ENCODE measurements at places on chromosomes 11 and 22.

DNA sequence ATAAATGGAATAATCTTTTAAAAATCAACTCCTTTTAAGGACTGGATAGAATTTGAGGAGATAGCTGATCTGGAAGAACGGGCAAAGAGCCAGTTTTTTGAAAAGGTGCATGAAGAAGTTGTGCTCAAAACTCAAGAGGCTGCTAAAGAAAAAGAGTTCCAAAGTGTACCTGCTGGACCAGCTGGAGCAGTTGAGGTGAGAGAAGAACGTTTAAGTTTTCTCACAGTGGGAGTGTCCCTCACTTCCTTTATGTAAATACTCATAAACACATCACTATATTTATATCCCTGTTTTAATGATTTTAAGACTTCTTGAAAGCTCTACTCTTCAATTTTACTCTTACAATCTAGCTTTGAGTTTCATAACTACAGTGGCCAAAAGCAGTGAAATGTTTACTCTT, 11.7 kb upstream of the ANKRD42 start:
- no peak for DNase-seq

DNA sequence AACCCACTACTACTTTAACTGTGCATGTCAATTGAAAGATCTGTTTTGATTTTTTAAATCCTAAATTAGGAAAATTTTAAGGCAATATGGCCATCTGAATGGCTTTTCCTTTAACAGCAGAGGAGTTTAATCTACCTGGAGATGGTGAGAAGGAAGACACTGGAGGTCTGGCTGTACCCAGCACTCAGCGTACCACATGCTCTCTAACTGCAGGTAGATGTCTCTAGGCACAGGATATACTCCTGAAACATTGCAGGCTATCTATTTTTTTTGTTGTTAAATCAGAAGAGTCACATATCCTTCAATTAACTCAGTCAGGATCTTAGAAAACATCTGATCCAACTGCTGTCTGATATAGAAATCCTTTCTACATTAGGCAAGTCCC, 17.3 kb upstream of the CASTOR1 start:
- no peak for DNase-seq

DNA sequence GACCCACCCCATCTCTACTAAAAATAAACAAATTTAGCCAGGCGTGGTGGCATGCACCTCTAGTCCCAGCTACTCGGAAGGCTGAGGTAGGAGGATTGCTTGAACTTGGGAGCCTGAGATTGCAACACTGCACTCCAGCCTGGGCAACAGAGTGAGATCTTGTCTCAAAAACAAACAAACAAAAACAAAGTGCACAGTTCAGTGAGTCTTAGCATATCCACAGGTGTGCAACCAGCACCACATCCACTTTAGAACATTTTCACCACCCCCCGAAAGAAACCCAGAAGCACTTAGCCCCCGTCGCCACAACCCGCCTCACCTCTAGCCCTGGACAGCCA, 27.4 kb downstream of the MB start:
- no peak for DNase-seq

GRCh38 chr11:122154227-122154626, 38.2 kb upstream of the BLID start:
- no peak for DNase-seq

DNA sequence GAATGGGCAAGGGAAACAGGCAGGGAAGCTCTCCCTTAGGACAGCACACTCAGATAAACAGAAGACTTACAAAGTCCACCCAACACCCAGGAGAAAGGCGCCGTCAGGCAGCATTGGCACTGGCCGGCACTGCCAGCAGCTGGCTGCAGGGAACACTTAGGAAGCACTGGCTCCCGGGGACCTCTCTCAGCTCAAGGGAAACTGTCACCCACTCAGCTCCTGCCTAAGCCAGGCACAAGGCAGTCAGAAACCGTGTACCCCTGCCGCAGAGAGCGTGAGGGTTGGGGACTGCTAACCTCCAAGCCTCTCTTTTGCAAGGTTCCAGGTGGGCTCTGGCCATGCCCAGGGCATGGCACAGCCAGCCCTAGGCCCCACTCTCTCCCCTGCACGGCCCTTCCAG, 64.7 kb downstream of the DGCR2 start:
- no peak for DNase-seq

DNA sequence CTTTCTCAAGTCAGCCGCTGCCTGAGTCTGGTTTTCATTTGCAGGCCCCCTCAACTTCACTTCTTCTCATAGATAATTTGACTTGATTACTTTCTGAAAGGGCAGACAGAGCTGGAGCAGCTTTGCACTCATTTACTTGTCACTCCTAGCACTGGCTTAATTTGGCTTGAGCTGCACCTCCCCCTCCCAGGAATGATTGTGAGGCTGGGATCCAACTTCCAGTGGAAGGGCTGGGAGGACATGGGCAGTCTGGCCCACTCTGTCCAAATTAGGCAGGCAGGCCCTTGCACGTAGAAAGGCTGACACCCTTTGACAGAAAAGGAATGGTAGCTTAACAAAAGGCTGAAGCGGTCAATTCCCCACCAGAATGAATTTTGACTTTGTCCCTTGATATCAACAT, 453.9 kb downstream of the ETS1 start:
- DNase-seq = no peak

DNA sequence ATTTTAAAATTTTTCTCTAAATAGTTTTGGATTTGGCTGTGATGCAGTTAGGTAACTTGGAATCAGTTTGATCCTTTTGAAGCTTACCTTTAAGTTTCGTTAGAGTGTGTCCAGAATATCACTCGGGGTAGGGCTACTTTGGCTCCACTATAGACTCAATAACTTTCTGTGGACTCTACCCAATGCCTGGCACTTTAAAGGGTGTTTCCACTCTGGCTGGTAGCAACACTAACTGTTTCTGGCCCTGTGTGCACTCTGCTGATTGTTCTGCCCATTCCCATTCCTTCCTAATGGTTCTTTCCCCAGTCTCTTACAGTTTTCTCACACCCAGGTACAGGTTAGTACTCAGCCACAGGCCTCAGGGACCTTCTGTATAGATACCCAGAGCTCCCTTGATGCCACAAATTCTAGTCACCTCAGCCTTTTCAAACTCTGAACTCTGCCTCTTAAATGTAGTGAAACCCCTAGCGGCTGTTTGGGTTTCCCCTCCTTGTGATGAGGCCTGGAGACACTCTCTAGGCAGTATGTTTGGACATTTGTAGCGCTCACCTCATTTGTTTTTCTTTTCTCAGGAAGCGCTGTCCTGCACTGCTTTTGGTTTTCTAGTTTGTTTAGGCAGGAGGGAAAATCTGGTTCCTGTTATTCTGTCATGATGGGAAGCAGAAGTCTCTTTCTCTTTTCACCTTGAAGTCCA, 16.8 kb downstream of the CUL5 start:
- no peak for DNase-seq

DNA sequence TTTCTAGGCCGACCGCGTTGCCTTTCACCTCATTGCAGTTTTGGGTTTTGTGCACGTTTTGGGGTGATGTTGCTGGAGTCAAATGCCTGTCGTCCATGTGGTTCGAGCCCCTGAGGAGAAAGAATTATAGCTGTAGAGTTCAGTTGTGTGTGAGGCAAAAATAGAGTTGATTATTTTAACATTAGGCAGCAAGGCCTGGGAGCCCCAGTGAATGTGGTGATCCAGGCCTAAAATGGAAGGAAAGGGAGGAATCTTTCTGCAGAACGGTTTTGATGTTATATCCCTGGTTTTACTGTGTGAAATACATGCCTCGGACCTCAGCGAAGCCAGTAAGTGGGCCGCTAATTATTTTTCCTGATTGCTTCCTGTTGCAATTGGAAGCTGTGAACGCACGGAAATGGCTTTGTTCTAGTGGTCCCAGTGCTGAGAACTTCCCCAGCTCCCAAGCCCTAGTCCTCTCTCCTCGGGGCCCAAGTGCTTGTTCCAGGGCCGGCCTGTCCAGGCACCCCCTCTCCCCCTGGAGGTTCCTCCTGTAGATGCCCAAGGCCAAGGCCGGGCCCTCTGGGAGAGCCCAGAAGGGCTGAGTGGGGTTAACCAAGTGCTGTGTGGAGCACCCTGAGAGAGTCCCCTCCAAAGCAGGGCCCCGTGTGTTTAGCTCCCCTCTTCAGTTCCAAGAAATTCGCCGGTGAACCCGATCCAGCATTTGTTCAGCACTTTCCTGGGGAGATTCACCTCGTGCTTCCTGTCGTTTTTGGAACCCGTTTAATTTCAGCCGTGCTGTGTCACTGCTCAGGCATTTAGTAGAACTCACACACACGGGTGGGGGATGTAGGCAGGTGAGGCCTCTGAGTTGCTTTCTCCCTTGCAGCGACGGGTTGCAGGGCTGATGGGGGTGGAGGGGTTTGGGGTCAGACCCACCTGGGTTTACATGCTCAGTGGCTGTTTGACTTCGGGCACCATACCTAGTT, 2.1 kb downstream of the LRP5 start:
- DNase-seq = no peak

- no peak for DNase-seq
Measured at GRCh38 chr11:117620086-117620485, 176.9 kb downstream of the DSCAML1 start.

- no peak for DNase-seq
Measured at GRCh38 chr22:35879351-35879750, 149.3 kb downstream of the RBFOX2 start.

DNA sequence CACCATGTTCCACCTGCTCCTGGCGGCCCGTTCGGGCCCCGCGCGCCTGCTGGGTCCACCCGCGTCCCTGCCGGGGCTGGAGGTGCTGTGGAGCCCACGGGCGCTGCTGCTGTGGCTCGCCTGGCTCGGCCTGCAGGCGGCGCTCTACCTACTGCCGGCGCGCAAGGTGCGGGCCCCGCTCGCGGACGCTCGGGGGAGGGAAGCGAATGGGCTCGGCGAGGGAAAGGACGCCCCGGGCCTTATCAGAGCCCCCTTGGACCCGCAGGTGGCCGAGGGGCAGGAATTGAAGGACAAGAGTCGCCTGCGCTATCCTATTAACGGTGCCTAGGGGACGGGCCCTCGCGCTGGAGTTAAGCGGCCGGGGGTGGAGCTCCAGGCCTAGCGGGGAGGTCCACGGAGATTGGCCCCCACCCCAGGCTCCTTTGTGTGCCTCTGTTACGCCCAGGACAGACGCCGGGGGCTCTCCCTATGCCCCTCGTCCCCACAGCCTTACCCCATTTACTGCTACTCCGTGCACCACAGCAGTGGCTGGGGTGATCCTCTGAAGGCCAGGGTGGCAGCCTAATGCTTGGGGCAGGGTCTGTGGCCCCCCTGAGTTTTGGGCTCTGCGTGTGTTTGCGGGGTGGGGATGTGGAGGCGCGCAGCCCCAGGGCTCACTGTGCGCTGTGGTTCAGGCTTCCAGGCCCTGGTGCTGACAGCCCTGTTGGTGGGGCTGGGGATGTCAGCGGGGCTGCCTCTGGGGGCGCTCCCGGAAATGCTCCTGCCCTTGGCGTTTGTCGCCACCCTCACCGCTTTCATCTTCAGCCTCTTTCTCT, 1.1 kb downstream of the TM7SF2 start:
- peak; percentile 42 for DNase-seq

DNA sequence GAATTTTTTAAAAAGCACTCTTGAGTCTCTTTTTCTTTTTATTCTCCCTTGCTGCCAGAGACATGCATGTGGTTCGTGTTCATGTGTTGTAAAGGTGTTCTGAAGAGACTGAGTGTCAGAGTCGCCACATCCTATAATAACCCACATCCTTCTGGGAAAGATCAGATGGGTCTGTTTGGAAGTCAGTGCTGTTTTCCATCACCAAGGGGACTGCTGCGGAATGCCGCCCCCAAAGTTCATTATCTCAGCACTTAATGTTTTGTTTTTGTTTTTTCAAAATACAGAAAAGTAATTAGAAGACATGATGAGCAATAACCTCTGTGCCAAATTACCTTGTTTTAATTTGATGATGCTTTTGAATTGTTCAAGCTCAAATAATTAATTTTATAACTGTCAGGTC, 56.9 kb upstream of the EIF3M start:
- DNase-seq = peak; percentile 1

DNA sequence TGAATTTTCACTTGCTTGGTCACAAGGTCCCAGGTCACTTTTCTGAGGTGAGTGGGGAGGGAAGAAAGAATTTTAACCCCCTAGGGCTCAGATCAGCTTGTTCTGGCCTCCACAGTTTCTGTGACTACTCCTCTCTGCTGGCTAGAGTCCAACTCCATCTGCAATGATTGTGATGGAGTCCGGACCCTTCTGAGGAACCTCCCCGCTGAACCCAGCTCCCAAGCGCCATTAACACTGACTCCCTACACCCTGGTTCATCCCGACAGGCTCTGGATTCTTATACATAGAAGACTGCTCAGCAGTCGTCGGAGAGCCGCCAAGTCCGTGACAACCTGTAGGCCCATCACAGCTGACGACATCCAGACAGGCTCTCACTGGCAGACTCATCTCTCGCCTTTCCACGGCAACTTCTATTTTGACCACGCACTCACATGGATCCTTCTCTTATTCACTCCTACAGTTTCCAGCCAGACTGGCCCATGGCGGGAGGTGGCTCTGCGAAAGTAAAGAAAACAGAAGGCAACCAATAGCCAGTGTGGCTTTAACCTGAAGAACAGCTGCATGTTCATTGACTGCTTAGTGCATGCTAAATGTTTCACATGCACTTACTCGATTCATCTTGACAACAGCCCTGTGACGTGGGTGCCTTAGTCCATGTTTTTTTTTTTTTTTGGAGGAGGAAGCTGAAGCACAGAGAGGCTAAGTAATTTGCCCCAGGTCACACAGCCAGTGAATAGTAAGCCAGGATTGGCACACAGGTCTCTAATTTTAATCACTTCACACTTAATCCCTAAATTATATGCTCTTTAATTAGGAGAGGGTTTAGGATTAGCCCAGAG, 68.0 kb upstream of the PRDM11 start:
- no peak for DNase-seq

- DNase-seq = no peak
Measured at GRCh38 chr11:130765951-130766649, 150.2 kb downstream of the SNX19 start.

DNA sequence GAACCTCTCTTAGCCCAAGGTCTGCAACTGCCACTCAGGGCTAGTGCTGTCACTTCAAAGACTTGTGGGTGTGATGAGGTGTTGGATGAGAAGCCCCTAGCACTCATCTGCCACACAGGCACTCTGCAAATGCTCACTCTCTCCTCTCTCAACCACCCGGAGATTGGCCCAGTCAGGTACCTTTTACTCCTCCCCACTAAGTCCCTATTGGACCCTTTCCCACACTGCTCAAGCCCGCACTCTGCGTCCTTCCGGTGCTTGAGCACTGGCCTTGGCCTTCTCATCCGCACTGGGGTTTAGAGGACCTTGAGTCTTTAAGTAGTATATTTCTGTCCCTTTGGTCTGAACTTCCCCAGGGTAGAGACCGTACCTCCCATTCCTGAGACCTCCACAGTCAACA, 308.0 kb downstream of the NXPE2 start:
- no peak for DNase-seq

- DNase-seq = no peak
Measured at GRCh38 chr11:34234086-34234740, 123.6 kb downstream of the ABTB2 start.

DNA sequence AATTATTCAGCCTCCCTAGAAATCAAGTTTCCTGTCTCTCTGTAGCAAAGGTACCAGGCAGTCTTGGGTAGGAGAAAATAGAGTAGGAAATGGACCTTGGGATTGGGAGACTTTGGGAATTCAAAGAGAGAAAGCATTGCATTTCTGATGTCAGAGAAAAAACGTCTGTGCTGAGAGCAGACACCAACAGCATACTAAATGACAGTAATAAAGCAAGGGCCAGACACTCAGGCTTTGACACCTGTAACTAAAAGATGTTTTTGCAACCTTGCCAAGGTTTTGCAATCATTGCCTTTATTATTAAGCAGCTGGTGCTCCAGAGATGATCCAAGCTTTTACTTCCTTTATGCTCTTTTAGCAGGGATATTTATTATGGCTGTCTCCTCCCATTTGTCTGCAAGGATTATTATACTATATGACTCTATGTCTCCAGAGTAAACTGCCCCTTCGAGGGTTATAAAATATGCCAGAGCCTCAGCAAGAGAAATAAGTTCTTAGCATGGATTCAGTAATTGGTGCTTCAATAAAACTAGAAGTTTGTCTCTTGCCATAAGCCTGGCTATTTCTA, 85.2 kb upstream of the GRAMD1B start:
- DNase-seq = no peak
